ENCODE measurements at places on chromosomes 3 and 15.

- DNase-seq: no peak
These were observed 31.5 kb downstream of the GASK1A start for GRCh38 chr3:43010638-43011037.

DNA sequence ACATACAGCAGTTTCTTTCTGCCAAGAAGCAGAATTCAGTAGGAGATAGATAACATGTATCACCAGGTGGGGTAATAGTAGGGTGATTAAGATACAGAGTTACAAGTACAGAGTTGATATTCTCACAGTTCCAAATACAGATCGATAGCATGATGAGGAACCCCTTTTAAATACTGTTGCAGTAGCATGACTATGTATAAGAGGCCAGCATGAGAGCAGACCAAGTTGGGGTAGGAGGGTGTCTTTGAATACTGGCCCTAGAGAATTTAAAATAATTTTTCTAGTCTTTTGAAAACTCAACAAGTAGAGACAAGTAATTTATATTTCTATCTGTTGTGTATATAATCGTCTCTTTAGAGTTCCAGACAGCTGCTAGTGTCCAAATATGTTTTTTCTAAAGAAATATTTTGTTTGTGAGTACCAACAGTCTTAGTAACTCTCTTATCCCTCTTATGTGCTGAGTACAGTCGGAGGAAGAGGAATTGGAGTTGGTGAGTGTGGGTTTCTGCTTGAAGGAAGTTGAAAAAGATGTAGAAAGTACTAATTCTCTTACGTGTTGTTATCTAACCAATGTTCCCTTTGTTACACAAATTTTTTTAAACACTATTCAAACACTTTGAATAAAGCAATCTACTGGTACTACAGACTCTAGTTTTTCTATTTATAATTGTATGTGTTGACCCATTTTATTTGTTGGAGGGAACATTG lies 30.2 kb downstream of the LYSMD4 start:
- DNase-seq: no peak

- no peak for DNase-seq
These were observed 305.3 kb downstream of the EPHB1 start for GRCh38 chr3:135100366-135100765.

GRCh38 chr3:9730657-9731205 lies 804 bp upstream of the BRPF1 start:
- no peak for DNase-seq

GRCh38 chr15:60460931-60461330 lies 18.0 kb downstream of the ICE2 start:
- no peak for DNase-seq

DNA sequence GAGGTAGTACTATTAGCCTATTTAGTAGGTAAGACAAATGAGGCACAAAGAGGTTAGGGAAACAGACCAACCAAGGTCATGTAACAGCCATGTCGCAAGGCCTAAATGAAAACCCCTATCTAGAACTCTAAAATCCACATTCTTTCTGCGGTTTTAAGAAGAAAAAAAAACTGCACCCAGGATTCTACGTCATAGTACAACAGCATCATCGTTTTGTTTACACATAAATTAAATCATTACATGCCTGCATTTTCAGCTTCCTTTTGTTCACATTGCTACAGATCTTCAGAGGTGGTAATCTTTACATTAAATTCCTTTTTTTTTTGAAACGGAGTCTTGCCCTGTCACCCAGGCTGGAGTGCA lies 548 bp upstream of the PSMD6 start:
- no peak for DNase-seq

DNA sequence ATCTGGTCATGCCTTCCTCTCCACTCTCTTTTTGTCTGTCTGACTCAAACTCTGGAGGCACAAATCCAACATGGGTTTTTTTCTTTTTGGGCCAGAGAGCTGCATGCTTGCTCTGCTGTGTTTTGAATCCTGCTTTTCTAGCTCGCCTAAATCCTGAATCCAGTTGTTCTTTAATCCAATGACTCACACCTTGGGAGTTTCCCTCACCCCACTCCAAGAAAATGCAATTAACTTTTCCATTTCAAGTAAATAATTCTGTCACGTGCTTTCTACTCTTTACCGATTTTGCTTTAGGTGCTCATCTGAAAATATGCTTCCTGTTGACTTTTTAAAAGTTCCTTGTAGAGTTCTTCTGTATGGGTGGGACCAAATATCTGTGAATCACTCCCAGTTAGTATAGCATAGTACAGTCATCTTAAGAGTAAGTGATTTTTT lies 47.6 kb downstream of the SLMAP start:
- no peak for DNase-seq

DNA sequence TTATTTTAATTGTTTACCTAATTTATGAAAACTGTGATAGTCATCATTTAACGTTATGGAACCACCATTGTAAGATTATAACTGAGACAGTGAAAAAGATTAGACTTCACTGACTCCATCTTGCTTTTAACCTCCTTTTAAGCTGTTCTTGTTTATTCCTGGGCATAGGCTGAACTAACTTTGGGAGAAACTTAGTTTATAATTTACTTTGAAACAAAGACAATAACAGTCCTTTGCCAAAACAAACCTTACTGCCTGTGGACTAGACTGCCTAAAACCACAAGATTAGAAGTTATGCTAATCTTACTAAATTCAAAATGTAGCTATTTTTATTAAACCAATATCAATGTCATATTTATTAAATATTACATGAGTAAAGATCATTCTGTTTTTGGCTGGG lies 44.3 kb upstream of the TMEM45A start:
- DNase-seq: no peak

DNA sequence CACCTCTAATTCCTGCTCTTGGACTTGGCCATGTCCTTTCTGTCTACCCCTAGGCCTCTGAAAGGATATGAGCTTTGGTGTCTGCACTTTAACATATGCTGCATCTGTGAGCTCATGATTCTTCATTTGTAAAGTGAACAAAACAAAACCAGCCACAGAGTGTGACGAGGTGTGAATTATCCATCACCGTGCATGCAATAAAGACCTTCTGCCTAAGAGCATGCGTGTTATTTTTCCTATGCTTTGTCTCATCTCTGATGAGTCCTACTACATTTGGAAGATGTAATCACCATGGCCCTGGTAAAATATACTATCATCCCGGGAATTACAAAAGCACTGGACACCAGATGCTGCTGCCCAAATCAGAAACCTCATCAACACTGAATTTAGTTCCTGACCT lies 103.5 kb upstream of the KCNAB1 start:
- no peak for DNase-seq

GRCh38 chr3:125959317-125960065 lies 9.5 kb upstream of the ROPN1B start:
- DNase-seq: no peak

GRCh38 chr15:64703632-64703959 lies 71.8 kb downstream of the RBPMS2 start:
- no peak for DNase-seq

- peak; percentile 13 for DNase-seq
These were observed 34.0 kb upstream of the CCK start for GRCh38 chr3:42300013-42300412.

DNA sequence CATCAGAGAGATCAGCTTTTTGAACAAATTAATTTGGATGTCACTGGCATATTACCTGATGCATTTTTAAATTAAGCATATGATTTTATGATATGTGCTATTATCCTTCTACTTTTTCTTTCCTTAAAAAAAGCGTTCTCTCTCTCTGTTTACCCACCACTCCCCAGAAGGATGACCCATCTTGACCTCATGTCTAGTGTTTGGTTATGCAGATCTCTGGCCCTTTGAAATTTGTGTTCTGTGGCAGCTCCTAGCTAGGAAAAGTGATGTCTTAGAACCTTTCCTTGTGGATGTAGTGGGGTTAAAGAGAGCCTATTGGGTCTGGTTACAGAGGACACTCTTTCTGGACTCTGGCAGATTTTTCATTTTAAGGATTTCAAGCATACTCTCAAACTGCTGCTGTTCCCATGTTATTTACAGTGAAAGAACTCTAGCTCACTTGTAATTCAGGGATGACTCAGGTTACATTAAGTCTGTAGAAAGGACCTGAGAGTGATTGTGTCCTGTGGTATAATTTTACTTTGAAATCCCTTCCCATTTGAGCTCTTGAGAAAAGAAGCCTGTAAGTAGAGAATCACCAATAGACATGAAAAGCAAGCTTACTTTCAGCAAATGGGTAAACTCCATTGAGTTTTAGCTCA lies 23.8 kb downstream of the ARHGEF26 start:
- DNase-seq: no peak

DNA sequence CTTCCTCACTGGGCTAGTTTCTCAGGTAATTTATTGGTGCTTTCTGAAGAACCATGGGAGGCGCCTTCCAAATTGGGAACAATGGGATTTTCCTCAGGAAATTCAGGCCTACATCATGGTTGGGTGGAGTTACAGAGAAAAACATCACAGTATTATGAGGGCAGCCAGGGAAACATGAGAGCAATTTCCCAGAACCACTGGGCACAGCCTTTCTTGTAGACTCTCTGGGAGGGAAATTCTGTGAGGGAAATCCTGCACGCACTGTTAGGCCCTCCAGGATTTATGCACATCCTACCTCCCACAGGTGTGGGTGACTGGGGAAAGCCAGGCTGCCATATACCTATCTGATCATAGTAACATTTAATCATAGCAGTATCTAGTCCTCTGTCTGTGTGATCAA lies 13.2 kb downstream of the POPDC2 start:
- no peak for DNase-seq

DNA sequence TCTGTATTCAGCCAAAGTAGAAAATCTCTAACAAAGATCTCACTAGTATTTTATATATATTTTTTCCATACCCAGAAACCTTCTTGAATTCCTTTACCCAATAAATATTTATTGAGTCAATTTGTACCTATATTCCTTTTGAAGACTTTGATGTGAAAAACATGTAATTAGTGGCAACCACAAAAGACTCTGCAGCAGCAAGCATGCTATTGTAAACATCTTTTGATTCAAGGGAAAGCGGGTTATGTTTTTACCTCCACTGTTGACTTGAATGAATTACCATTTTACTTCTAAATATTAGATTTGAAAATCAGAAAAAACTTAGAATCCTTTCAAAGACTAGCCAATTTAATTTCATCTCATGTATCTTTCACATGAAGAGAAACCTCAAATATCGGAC lies 2.4 kb downstream of the GPR15 start:
- no peak for DNase-seq

GRCh38 chr3:27216955-27217552 lies 152.1 kb downstream of the NEK10 start:
- DNase-seq: no peak

- DNase-seq: no peak
These were observed 133.5 kb upstream of the SGO1 start for GRCh38 chr3:20319551-20319950.

DNA sequence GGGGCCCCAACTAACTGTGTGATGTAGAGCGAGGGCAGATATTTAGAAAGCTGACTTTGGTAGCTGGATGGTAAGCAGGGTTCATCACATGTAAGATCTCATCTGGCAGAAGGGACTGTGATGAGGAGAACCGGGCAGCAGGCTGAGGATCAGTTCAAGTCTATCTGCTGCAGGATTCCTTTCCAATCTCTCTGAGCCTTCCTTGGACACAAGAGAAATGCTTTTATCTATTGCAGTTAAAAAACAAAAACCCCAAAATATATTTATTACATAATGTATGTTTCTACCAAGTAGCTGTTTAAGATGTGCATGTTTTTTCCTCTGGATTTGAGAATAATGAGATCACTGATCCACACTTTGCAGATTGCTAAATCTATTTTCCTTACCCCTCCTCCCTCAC lies 411.5 kb downstream of the RAP2B start:
- DNase-seq: no peak

GRCh38 chr15:69666921-69667811 lies 214.5 kb downstream of the RPLP1 start:
- no peak for DNase-seq

DNA sequence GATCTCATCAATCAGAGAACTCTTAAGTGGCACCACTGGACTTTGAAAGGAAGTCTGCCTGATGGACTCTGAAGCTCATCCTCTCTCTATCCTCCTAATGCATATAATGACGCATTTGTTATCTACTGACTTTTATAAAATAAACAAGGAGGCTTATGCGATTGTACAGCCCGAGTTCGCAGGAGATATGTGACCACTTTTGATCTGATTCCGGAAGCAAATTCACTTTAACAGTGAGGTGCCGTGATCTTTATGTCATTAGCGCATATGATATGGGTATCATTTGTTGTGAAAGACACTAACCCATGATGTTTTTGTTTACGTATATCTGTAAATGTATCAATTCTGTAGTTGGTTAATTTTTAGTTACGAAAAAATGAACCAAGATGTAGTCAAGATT lies 427 bp upstream of the RNF111 start:
- DNase-seq: no peak

GRCh38 chr3:5010140-5010539 lies 30.9 kb downstream of the BHLHE40 start:
- DNase-seq: no peak

- DNase-seq: no peak
These were observed 1003.7 kb downstream of the MCTP2 start for GRCh38 chr15:95235033-95235432.

DNA sequence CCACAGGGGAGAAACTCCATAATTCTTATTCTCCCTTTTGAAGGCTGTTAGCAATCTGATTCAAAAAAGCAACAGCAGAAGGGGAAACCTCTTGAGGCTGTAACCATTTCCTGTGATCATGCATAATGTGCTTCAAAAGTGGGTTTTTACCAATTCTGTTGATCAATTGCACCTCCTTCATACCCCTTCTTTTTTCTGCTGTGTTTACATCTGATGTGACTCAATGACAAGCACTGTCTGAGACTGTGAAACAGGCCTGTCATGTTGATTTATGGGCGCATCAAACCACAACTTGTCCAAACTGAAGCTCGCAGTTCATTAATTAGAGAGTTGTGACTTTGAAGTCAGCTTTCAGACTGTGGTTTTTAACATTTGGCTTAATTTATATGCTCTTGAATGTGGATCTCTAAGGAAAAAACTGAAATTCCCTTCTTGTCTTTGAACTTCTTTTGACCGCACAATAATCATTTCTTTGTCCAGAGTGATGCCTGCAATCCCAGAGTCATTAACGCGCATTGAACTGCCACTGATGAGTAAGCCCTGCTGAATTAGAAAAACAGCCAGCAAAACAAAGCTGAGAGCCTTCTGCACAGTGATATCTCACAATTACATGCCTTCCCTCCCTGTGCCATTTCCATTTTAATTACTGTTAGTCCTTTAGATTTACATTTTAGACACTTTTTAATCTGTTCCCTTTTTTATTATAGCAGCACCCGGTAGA lies 532.8 kb downstream of the FOXP1 start:
- peak; percentile 28 for DNase-seq

DNA sequence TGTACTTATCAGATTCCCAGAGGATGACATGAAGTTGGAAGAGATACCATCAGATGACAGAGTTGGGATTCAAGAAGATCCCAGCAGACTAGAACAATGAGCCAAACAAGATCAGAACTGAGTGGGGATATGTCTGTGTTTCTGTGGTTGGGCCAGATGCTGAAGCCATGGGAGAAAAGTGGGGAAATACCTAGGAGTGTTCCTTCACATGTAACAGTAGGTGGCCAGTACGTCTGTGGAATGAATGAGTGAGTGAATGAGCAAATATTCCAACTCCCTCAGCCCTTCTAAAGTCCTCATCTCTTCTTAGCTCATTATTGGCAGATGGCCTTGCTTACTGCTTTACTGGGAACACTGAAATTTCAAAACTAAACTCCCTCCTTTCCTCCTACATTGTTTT lies 32.2 kb upstream of the GREM1 start:
- no peak for DNase-seq

- no peak for DNase-seq
These were observed 20.8 kb downstream of the PLXNA1 start for GRCh38 chr3:127003601-127004280.

All from activated CD4-positive, alpha-beta T cell treated with anti-CD3 and anti-CD28 coated beads, Interleukin-2, amount 50 U/mL, for 1 hour (primary cell).